Muscle of arm (tissue), 14 donors: ENCODE measurements at places on chromosomes 7 and 10.
A peak's percentile ranks its signal among the peaks of the same experiment; 100 is the strongest.

DNA sequence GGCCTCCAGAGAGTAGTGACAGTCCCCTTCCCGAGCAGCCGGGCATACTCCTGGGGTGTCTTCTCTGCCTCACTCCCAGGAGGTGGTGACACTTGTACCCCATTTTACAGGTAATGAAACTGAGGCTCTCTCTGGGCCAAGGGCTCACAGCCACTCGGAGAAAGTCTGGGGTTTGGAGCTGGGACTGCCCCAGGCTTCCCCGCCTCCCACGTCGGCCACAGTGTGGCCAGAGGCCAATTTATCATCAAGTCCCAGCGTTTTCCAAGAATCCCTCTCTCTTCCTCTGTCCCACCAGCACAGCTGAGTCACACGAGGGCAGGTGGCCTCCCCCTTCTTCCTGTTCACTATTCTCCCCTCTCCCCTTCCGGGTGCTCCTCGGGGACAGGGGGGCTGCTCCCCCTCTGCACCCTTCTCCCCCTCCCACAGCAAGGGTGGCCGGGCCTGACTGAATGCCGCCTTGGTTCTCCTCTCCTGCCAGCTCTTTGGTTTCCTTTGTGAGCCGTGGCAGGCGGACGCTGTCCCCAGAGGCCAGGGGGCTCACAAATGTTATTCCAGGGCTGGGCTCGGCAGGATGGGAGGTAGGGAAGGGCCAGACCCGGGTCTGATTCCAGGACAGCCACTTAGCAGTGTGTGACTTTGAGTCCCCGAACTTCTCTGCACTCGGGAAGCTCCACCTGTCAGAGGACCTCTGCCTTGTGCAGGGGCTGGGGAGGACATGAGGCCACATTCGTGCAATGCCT lies 17.7 kb downstream of the CLIP2 start:
- DNase-seq = peak; percentile 67

- no peak for DNase-seq
Measured at GRCh38 chr7:47803025-47803424, 145.2 kb downstream of the PKD1L1 start.

DNA sequence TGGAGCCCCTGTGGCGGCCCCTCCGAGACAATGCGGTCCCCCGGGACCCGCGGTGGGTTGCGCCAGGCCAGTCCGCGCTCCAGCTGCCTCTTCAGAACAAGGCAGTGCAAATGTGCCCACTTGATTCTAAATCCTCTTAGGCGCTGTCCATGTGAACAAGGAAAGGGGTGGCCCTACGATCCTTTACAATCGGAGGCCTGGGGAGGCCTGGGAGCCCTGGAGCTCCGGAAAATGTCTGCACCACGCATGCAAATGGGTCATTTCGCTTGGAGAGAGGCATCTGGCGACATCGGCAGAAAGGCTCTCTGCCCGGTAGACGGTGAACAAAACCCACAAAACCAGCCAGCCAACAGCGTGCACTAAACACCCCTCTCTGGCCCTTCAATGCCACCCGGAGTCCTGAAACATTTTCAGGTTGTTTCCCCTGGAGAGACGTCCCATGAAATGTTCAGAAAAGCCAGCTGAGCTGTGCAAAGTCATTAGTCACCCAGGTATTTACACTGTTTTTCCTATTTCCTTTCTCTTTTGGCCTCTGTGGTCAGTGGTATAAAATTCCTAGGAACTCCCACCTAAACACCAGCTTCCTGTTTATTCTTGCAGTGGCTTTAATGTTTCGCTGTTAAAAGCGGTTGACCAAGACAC lies 102.8 kb upstream of the ZNF438 start:
- DNase-seq = no peak

GRCh38 chr10:44864051-44864450 lies 47.1 kb upstream of the TMEM72 start:
- no peak for DNase-seq

- DNase-seq = no peak
Measured at GRCh38 chr7:97307521-97308108, 190.1 kb downstream of the SDHAF3 start.

DNA sequence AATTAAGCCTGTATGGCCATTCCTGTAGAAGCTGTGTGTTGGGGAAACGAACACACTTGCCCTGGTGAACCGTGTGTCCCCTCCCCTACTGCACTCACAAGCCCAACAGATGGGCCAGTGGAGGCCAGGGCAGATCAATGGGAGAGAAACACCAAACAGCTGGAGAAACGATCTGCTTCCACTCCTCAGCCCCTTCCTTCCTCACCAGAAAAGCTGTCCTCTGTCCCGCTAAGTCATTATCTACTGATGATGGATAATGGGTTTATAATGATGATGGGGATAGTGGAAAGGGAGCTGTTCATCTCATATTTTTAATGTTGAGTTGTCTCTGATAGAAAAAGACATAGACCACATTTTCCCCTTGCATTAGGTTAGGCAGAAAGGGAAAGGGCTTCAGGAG lies 99.7 kb downstream of the ELMO1 start:
- no peak for DNase-seq

GRCh38 chr10:13512564-13512963 lies 16.2 kb downstream of the BEND7 start:
- no peak for DNase-seq
